ENCODE measurements at places on chromosomes 2 and 18.

- no peak for DNase-seq
Measured at GRCh38 chr18:26722565-26722931, 143.0 kb downstream of the AQP4 start.

DNA sequence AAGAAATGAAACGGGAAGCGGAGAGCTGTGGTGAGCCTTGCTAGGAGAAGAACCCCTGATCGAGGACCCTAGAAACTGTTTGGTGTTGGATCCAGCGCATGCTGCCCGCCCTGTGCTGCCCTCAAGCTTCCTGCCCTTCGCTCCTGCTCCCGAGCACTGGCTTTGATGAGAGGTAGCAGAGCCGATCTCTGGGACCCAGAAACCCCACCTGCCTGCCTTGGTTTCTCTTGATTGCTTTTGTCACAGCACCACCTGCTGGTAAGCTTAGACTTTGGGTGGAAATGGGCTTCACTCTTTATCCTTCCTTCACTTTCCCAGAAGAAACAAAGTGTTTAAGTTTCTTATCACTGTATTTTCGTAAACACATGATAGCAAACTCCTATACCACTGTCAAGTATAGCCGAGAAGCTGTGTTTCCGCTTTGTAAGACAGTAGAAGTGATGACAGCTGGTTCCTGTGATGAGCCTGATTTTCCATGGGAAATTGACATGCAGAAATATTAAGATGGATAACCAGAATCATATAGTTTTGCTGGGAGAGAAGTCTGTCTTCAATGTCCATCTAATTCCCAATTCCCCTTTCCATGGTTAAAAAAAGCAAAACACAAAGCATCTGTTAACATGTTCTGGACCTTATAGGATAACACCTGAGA is 267.4 kb downstream of the PHLPP1 start:
- DNase-seq, result peak; percentile 55

DNA sequence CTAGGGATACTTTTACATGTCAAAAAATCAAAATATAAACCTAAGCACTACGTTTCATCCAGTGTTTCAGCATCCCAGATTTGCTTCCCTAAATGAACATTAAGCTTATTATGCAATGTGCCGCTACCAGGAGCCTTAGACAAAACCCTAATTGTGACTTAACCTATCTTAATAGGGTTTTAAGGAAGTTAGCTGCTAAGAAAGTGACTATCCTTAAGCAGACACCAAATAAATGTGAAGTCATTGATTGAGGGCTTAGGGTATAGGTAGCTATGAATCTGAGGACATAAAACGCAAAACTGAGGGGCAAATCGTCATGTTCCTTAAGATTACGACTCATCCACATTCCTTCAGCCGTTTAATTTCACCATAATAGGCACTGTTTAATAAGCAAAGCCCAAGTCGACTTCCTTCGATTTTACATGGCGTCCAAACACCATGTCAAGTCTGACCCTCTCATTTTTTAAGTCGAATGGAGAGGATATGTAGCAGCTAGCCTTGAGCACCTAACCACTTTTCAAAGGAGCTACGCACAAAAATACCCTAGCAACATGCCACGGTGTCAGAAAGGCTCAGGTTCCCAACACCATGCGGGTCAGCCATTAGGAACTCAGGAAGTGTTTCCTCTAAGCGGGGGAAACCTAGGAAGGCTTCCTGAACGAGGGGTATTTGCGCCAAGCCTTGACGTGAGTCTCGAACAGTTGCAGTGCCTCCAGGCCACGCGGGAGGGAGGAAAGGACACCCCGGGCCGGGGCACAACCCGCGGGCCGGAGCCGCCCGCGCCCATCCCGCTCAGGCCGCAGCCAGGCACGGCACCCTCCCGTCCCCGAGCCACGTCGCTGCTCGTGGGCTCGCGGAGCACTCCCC is 1.0 kb downstream of the HDLBP start:
- DNase-seq, result no peak

GRCh38 chr2:134573085-134573370 is 145.8 kb downstream of the TMEM163 start:
- DNase-seq, result no peak

DNA sequence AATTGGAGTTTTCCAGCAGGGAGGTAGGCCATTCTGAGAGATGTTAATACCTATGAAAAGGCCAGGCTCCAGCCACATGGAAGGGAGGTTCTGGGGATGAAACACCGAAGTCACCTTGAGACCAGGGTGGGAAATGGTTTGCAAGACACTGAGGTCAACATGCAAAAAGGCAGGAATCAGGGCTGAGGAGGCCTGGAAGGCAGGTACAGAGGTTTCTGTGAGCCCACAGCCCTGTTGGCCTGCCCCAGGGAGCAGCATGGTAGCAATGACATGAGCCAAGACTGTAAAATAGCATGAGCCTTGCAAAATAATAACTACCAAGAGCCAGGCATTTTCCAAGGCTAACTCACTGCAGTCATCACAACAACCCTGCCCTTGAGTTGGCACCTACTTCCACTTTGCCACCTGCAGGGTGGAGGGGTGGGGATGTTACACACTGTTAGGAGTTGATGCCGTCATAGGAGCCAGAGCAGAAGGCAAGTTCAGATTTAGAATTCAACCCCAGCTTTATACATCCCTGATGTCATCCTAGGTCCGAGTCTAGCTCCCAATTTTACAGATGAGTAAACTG is 61.3 kb downstream of the ZBTB7C start:
- no peak for DNase-seq

- no peak for DNase-seq
Measured at GRCh38 chr18:7332452-7332851, 101.6 kb downstream of the LRRC30 start.

GRCh38 chr2:18988631-18989232 is 369.7 kb downstream of the OSR1 start:
- no peak for DNase-seq

- DNase-seq, result no peak
Measured at GRCh38 chr2:36277146-36277808, 78.3 kb upstream of the CRIM1 start.

DNA sequence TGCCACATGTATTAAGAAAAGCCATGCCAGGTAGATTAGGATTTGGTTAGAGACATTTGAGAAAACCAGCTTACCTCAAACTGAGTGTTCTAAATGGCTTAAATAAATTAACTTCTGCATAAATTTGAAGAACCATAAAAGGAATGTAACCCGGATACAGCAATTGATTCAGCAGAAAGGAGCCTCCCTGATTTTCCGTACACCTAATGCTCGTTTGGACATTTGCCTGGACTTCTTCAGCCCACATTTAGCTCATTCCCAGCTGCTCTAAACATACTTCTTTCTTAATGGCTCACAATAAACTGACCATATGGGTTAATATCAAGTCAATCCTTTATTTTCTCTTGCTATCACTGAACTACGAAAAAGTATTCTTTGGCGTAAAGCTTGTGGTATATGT is 392.4 kb downstream of the ZNF516 start:
- DNase-seq, result no peak

GRCh38 chr2:15667809-15668556 is 76.3 kb downstream of the DDX1 start:
- DNase-seq, result no peak

GRCh38 chr18:46314011-46314410 is 209.8 kb downstream of the HAUS1 start:
- DNase-seq, result no peak

- no peak for DNase-seq
Measured at GRCh38 chr2:215362562-215362904, 50.7 kb downstream of the ATIC start.

- DNase-seq, result no peak
Measured at GRCh38 chr2:20599861-20600461, 50.9 kb downstream of the HS1BP3 start.

- DNase-seq, result no peak
Measured at GRCh38 chr2:48161628-48162027, 255.3 kb upstream of the FBXO11 start.

- no peak for DNase-seq
Measured at GRCh38 chr2:13686262-13686661, 946.3 kb upstream of the LRATD1 start.

DNA sequence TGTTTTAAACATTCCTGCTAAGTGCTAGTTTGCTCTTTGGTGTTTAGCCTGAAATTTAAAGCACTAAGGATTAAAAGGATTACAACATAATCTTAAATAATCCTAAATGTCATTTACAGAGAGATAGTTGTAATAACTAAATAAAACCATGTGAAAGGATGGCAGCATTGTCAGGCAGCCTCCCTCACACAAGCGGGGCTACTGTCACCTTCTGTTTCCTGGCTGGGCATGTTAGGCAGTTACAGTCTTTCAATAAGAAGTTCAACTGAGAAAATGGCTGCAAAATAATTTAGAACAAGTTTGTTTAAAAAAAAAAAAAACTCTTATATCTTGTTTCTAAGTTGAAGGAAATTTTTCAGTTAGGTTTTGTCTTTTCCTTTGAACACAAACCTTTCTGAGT is 124.9 kb downstream of the ARHGAP15 start:
- peak; percentile 22 for DNase-seq
